ENCODE measurements at places on chromosomes 12 and 14.

- DNase-seq = no peak
Observed at GRCh38 chr12:31298922-31299321, 27.0 kb downstream of the SINHCAF start.

GRCh38 chr12:105613887-105614286, 283.4 kb downstream of the C12orf75 start:
- no peak for DNase-seq

DNA sequence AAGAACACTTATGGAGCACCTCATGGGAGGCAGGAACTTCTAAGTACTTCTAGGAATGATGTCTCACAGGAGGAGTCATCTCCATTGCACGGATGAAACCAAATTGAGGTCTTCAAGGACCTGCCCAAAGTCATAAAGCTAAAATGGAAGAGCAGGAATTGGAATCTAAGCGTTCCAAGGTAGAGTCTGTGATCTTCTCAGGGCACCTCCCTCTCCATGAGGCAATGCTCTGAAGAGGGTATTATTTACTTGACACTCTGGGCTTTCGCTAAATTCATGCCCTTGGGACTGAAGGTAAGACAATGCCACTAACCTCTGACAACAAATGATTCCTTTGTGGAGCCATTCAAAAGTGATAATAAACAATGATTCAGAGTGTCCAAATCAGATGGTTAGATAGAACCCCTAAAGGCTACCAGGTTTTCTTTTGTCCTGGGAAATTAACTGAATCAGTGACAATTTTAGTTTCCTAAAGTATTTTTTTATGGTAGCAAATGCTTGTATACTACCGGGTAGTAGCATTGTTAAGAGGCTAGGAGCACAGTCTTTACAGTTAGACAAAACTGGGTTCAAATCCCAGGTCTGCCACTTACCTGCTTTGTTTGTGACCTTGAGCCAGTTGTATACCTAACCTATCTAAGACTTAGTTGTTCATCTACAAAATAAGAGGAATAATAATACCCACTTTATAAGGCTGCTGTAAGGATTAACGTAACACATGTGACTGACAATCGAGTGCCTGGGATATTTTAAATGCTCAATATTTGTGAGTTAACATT, 12.3 kb downstream of the HMGA2 start:
- no peak for DNase-seq

- DNase-seq = no peak
Observed at GRCh38 chr12:68416826-68417225, 84.7 kb upstream of the MDM1 start.

- no peak for DNase-seq
Observed at GRCh38 chr12:50353869-50354593, 42.4 kb downstream of the FAM186A start.

- DNase-seq = peak; percentile 65
Observed at GRCh38 chr12:68746572-68747180, 700 bp downstream of the SLC35E3 start.

GRCh38 chr12:121227294-121227693, 17.4 kb downstream of the P2RX4 start:
- no peak for DNase-seq

DNA sequence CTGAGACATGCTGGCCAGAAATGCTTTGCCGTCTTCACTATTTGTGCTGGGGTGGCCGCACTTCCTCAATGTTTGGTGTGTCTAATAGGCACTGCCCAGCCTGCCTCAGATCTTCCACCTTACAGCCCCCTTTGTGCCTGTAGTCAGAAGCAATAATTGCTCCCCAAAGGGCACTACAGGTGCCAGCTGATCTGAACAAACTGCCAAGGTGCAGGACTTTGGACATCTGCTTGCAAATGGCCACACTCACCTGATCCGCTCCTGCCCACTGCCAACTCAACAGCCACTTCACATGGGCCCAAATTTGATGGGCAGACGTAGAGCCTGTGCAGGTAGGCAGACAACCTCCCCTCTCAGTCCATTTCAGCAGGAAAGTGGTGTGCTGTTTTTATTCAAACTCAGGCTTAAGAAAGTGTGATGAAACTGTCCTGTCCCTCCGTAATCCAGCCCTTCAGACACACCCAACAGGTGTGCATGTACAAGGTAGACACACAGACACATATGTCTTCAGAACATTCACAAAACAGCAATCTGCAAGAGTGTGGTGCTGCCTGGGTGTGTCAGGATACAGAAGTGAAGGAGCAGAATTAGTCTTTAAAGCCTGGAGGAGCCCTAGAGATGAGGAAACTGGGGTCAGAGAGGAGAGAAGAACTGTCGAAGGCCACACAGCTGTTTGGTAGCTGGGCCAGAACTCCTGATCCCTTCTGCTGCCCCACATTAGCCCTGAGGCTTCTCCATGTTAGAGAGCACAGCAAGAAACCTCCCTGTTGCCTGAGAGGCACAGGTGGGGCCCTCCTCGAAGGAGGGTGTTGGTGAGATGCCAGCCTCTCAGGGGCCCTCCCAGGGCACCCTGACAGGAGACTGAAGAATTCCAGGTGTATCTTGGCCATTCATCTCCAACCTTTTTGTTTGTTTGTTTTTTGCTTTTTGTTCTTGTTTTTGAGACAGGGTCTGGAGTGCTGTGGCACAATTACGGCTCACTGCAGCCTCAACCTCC, 4.4 kb upstream of the KRT75 start:
- no peak for DNase-seq

GRCh38 chr14:91830777-91831176, 36.6 kb downstream of the TC2N start:
- no peak for DNase-seq

DNA sequence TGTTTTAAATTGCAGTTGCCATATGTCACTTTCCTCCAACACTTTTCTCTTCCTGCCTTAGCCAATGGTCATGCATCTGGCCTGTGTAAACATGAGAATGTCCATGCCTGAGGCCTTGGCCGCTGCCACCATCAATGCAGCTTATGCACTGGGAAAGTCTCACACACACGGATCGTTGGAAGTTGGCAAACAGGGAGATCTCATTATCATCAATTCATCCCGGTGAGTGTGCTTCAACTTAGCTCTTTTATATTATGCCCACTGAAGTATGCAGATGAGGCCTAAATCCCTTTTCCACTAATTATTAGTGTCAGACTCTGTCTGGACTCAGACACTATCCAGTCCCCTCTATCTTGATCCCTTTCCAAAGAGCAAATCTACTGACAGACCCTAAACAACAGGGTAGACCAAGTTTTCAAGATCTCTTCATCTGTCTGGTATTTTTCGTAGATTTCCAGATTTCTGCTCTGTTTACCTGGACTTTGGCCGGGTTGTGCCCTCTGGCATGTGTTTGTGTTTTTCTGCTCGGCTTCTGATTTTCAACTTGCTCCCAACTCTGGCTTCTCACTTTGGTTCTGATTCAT, 23.2 kb downstream of the AMDHD1 start:
- DNase-seq = no peak

GRCh38 chr14:65658202-65658601, 245.7 kb downstream of the FUT8 start:
- no peak for DNase-seq

GRCh38 chr12:101490286-101490920, 15.3 kb downstream of the SPIC start:
- no peak for DNase-seq

- no peak for DNase-seq
Observed at GRCh38 chr14:32683679-32684078, 255.0 kb upstream of the NPAS3 start.

- peak; percentile 59 for DNase-seq
Observed at GRCh38 chr14:60327447-60328331, 78.7 kb downstream of the PPM1A start.

All from activated CD8-positive, alpha-beta memory T cell treated with anti-CD3 and anti-CD28 coated beads, Interleukin-2, amount 10 ng/mL, durations not matched to agents 7 days and 5 days (primary cell).